ENCODE measurements at places on chromosomes 3 and 15.

DNA sequence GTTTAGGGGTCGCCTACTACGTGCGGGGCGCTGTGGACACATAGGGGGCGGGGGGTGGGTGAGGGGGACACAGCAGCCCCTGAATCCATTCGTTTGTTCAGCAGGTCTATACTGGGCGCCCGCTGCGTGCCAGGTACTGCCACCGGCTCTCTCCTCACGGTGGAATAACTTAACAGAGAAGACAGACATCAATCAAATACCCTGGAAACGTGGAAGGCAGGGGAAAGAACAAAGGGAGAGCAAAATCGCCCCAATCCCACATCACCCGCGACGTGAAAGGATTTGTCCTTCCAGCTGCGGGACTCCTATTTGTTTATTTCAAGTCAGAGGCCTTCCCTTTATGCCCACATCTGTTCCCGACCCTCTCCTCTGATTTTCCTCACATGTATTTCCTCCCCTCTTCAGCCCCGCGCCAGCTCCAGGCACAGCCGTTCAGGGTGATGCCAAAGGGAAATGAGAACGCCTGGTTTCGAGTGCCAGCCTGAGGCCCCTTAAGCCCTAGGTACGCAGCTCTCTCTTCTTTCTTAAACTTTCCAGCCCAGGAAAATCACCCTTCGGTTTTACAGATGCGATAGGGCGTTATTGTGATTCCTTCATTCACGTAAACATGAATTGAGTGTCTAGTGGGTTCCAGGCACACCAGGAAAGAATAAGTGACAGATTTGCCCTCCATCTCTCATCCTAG, 726 bp upstream of the PROK2 start:
- DNase-seq: no peak

DNA sequence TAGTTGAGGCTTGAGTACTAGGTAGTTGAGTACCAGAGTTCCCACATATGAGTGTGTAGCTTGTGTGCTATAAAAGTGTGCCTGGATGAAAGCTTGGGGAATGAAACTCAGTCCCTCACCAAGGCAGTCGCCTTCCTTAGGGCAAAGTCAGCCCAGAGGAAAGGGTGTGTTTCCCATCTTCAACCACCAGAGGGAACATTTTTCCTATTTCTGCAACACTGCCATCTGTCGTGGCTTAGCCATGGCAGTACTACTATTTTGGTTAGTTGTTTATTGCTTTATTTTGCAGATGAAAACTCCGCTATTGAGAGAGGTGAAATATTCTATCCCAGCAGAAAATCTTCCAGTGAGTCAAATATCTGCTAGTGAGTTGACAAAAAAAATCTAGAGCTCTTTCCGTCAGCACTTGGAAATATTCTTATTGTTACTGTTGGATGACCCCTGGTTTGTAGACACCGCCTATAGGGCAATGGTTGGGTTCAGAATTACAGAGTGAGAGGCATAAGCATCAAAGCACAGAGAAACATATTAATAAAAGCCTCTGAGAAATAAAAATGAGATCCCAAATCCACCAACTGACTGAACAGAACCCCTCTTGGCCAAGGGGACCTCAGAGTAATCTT, 239.9 kb downstream of the CPNE4 start:
- DNase-seq: peak; percentile 11

DNA sequence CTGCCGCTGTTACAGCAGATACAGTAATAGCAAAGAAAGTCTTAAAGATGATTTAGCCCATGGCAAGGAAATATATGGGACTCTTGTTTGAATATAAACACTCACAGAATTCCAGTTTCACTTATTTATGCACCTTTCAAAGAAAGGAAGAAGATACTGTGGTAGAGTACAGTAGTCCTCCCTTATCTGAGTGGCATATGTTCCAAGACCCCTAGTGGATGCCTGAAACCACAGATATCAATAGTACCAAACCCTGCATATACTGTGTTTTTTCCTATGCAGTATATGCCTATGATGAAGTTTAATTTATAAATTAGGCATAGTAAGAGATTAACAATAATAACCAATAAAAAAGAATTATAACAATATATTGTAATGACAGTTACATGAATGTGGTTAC, 8.2 kb downstream of the MAP2K1 start:
- no peak for DNase-seq

- DNase-seq: no peak
These were observed 560.5 kb upstream of the ZNF717 start for GRCh38 chr3:76345878-76346277.

GRCh38 chr3:110015231-110015963, 678.1 kb upstream of the DPPA4 start:
- DNase-seq: no peak

GRCh38 chr3:13077431-13078162, 4.4 kb upstream of the IQSEC1 start:
- DNase-seq: no peak

GRCh38 chr3:155426524-155427230, 133.2 kb upstream of the STRIT1 start:
- no peak for DNase-seq

DNA sequence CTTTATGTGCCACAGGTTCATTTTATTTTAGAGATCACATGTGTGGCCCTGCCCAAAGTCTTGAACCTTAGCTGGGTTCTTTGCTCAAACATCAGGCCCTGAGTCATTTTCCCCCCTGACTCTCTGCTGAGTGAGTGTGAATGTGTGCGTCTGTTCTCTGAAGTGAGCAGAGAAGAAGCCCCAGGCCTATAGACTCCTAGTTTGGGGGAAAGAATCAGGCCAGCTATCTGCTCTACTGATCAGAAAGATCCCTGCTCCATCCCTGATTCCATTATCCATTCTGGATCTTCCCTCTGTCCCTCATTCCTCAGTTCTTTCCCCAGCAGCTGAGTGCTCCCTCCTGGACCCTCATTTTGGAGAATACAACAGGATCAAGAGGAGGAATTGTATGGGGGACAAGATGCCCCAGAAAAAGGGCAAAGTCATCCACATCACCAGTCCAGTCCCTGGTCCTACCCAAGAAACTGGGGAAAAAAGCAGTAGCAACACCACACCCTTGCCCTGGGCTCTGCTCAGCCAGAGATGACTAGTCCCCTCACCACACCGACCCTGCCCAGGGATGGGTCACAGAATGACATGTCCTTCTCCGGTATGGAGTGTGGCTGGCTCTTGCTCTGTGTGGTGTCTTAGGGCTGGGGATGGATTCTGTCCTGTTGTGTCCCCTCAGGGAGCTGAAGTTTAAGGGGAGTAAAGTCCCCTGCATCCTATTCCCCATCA, 3.2 kb downstream of the DUOX1 start:
- DNase-seq: no peak

GRCh38 chr15:46309914-46310313, 675.1 kb downstream of the SQOR start:
- DNase-seq: no peak

- DNase-seq: no peak
These were observed 1.8 kb downstream of the LIMD1 start for GRCh38 chr3:45596290-45596791.

DNA sequence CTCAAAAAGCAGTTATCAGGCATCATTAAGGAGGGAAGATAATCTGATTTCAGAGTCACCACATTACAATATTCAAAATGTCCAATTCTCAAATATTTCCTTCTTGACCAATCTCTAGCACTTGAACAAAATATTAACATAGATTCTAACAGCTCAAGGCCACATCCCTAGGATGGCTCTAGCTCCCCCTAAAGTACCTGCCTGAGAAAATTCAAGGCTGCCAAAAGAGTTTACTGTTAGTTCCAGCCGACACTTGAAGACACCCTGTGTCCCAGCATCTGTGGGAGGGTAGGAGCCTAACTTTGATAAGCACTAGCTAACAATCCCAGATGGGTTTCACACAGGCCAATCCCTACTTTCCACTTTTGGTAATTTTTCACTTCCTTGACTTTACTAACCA, 10.4 kb downstream of the NSMCE3 start:
- DNase-seq: no peak

- DNase-seq: no peak
These were observed 2.2 kb upstream of the IGDCC3 start for GRCh38 chr15:65379986-65380385.

- no peak for DNase-seq
These were observed 130.0 kb upstream of the SLC2A2 start for GRCh38 chr3:171156401-171157010.

DNA sequence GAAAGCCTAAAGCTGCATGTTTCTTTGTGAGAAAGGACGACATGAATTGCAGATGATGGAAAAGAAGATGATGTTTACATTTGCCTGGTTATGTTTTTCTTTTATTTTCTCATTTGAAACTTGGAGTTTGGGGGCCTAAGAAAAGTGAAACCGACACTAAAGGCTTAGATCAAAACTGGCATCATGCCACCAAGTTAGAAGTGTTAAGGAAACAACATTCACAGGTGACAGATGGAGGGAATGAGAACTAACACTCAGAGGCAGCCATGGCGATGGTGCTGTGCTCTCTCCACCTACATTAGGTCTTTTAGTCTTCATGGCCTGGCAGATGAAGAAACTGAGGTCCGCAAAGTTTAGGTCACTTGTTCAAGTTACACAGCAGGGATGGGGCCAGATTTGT, 923.6 kb downstream of the TUSC7 start:
- no peak for DNase-seq

- DNase-seq: no peak
These were observed 30.9 kb upstream of the POLR2M start for GRCh38 chr15:57675481-57676181.

DNA sequence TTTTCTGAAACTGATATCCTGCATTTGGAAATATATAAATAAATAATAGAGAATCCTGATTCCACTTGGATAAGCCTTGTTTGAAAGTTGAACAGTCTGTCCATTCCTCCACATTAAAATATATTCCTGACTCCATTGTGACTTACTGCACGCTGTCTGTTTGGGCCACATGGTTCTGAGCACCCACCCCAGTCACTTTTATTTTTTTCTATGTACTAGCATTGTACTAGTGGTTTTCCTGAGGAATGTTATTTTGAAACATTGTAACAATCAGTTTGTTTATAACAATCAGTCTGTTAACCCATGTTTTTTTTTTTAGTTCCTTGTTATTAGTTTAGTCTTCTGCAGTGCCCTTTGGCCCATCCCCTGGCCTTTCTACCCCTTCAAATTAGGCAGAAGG, 87.4 kb upstream of the CCNL1 start:
- DNase-seq: no peak

DNA sequence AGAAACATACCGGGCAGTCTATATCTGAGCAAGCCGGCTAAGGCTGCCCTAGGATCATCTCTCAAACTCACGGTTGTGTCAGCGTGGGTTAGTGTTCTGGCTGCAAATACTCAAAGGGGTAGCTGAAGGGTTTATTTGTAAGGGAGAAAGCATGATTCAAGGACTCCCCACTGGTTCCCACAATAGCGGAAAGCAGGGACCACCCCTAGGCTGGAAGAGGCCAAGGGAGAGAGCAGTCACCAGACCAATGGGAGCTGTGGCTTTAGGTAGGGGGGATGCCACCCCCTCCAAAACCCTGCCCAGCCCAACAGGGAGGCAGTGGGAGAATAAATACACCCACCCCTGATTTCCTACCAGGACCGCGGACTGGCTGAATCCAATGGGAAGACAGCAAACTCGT, 7.3 kb upstream of the LMCD1 start:
- no peak for DNase-seq

DNA sequence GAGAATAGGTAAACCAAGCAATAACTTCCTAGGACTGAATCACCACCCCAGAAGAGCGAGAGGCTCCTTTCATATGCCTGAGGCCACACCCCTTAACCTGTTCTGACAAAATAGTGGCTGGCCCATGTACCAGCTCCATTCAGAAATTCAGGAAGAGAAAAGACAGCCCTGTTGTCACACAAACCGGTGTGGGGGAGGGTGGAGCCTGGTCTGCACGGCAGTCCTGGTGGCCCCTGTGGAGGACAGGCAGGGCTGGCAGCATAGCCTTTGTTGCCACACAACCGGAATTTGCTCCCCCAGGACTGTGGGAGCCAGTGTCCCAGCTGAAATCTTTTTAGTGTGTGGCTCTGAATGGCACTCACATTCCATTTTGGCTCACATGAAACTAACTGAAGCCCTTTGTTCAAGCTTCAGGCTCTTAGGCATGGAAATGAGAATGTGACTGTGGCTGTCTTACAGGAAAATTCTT, 23.8 kb downstream of the RLBP1 start:
- no peak for DNase-seq

- DNase-seq: no peak
These were observed 168.5 kb upstream of the STT3B start for GRCh38 chr3:31364188-31364587.

DNA sequence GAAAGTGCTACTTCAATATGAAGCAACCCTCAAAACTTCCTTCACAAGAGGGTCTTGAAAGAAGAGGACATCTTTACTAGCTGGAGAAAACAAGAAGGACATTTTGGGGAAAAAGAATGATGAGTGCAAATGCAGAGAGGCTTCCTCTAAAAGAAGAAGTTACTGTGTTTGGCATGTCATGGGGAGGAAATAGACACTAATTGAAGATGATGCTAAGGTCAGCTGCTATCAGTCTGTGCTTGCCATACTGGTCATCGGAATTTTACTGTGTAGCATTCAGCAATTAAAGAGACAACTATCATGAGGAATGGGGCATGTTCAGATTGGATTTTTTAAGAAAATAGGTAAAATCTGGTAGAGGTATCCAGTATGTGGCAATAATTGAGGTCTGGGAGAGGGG, 60.0 kb downstream of the THRB start:
- DNase-seq: no peak

DNA sequence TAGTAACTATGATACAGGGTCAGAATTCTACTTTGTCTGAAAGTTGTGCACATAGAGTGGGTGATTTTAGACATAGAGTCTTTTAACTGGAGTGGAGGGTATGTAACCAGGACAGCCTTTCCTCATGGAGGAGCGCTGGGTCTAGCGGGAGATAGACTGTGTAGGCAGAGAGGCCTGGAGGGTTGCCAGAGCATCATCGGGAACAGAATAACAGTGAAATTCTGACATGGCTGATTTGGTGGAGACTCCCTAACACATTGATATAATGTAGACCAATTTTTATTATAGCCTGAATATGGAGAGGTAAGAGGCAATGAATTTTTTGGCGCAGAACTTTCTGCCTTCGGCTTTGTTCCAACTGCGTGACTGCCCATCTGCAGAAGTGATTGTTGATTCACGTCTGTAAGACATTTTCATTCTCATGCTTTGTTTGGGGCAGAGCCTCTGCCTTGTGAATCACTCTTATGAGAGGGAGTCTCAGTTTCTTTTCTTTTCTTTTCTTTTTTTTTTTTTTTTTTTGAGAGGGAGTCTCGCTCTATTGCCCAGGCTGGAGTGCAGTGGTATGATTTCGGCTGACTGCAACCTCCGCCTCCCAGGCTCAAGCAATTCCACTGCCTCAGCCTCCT, 16.0 kb downstream of the LPP start:
- no peak for DNase-seq

DNA sequence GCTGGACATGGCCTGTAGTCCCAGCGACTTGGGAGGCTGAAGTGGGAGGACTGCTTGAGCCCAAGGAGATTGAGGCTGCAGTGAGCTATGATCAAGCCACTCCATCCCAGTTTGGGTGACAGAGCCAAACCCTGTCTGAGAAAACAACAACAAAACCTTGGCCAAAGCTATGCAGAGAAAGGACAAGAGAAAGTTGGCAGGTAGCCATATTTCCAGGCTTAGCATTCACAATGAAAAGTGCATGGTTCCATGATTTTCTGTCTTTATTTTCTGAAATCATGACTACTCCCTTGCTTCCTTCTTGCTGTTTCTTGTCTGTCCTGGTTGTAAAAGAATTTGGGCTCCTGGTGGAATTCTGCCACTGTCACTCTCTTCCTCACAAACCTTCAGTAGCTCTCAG, 284.6 kb upstream of the C2CD4B start:
- no peak for DNase-seq

GRCh38 chr3:141100531-141101320, 49.6 kb downstream of the SPSB4 start:
- no peak for DNase-seq

GRCh38 chr3:99624496-99625236, 13.7 kb upstream of the COL8A1 start:
- no peak for DNase-seq

- DNase-seq: no peak
These were observed 30.4 kb downstream of the TMEM212 start for GRCh38 chr3:171873580-171873979.

Data from activated CD4-positive, alpha-beta T cell treated with anti-CD3 and anti-CD28 coated beads, Interleukin-2, amount 50 U/mL, for 24 hours (primary cell).